ENCODE measurements at places on chromosomes 7 and 10. TPM values are rescaled to one million over a fixed set of nuclear protein-coding genes. Genes with fewer than 3 reads are reported as not detected.
A peak's percentile ranks its signal among the peaks of the same experiment; 100 is the strongest.

The TAS2R41 gene
- not detected for total RNA-seq

The ABCC2 gene
- 0.24 TPM for total RNA-seq

The ZC3HAV1L gene
- 57.1 TPM for total RNA-seq

DNA sequence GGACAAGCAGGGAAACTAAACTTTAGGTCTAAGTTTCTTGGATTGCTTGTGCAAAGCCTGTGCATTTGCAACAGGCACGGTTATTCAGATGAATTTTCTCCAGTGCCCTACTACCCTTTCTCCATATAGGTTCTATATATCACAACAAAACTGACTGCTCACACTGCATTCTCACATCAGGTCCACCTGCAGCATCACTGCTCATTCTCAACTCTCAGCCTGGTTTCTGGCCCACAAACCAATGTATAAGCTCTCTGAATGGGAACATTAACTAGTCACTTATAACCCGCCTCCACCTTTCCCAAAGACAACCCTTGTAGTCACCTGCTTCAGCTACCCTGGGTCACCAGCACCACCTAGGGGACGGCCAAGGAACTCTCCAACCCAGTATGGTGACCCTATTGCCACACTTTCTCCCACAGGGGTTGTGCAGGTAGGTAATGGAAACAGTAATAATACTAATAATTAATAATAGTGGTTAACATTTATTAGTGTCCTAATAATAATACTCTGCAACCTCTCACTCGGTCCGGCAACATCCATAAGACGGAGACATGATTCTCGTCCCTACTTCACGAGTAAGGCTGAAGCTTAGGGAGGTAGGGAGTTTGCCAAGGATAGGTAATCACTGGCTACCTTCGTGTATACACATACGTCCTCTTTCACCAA, 97.3 kb downstream of the CLEC2L start:
- no peak overlapping the region for H3K4me3 ChIP-seq
- no peaks in the 10 kb centered on the region for H3K27me3 ChIP-seq
- no peaks in the 10 kb centered on the region for H3K4me1 ChIP-seq
- H3K36me3 ChIP-seq = no peaks in the 10 kb centered on the region
- peak; percentile 60 for DNase-seq

DNA sequence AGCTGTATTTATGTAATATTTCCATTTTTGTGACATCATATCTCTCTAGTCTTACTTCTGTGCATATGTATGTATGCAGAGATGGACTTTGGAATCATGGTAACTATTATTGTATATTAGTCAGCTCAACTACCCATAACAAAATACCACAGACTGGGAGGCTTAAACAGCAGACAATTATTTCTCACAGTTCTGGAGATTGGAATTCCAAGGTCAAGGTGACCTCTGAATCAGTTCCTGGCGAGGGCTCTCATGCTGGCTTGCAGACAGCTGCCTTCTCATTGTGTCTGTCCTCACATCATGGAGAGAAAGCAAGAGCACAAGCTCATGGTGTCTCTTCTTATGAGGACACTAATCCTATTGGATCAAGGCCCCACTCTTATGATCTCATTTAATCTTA, 79.1 kb downstream of the RAMP3 start:
- H3K27ac ChIP-seq = no peak overlapping the region
- H3K36me3 ChIP-seq = no peaks in the 10 kb centered on the region
- no peaks in the 10 kb centered on the region for H3K4me1 ChIP-seq
- peaks cover 31% of the 10 kb centered on the region for H3K27me3 ChIP-seq
- DNase-seq = no peak

- peaks cover 16% of the 10 kb centered on the region for H3K27me3 ChIP-seq
- no peak overlapping the region for H3K27ac ChIP-seq
- no peak for DNase-seq
- no peak overlapping the region for H3K4me3 ChIP-seq
Measured at GRCh38 chr7:150997075-150997511, 6.3 kb downstream of the NOS3 start.

GRCh38 chr7:43136064-43136463, 23.6 kb downstream of the HECW1 start:
- H3K4me3 ChIP-seq = no peak overlapping the region
- H3K27me3 ChIP-seq = peaks cover 9% of the 10 kb centered on the region
- H3K27ac ChIP-seq = no peak overlapping the region
- H3K36me3 ChIP-seq = no peaks in the 10 kb centered on the region
- DNase-seq = no peak

DNA sequence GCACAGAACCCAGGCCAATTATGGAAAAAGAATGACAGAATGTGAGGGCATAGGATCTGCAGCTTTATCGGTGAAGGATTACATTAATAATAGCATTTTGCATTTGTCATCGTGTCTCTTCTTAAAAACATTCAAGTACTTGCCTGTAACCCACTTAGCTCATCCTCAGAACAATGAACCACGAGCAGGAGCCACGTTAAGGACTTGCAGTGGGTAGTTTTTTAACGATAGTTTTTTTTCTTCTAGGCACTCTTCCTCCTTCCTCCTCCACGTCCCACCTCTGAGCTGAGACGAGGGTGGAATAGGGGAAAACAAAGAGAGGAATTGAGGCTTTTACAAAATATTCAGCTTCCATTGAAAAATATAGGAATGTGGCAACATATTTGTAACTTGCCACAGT, 27.1 kb downstream of the CDHR3 start:
- no peak for DNase-seq
- H3K4me3 ChIP-seq = no peak overlapping the region
- no peaks in the 10 kb centered on the region for H3K4me1 ChIP-seq
- no peak overlapping the region for H3K27ac ChIP-seq
- no peaks in the 10 kb centered on the region for H3K27me3 ChIP-seq
